Activated CD8-positive, alpha-beta memory T cell treated with anti-CD3 and anti-CD28 coated beads, Interleukin-2, amount 10 ng/mL, durations not matched to agents 7 days and 5 days (primary cell): ENCODE measurements at places on chromosomes 13 and 19. TPM values are rescaled to one million over a fixed set of nuclear protein-coding genes. Genes with fewer than 3 reads are reported as not detected.

GRCh38 chr13:26541678-26542568 is 15.6 kb upstream of the WASF3 start:
- DNase-seq = no peak

DNA sequence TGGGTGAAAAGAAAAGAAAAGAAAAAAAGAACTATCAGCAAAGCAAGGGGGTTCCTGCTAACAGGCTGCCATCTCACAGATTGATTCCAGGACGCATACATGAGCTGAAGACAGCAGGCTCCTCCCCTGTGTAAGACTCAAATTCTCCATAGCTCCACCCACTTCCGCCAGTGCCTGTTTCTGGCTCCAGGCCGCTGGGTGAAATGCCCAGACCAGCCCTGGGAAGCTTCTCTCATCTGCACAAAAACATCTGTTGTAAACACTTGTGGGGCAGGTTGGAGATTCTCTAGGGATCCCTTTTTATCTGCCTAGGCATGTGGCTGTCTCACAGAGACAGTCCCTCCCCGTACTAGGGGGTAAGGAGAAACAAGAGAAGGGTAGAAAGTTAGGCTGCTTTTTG is 1054.4 kb upstream of the SPRY2 start:
- no peak for DNase-seq

- DNase-seq = no peak
Observed at GRCh38 chr13:59303433-59303832, 860.3 kb downstream of the DIAPH3 start.

GRCh38 chr19:2443116-2443784 is 13.5 kb downstream of the LMNB2 start:
- no peak for DNase-seq

GRCh38 chr13:46171217-46171616 is 10.8 kb downstream of the LCP1 start:
- DNase-seq = no peak

DNA sequence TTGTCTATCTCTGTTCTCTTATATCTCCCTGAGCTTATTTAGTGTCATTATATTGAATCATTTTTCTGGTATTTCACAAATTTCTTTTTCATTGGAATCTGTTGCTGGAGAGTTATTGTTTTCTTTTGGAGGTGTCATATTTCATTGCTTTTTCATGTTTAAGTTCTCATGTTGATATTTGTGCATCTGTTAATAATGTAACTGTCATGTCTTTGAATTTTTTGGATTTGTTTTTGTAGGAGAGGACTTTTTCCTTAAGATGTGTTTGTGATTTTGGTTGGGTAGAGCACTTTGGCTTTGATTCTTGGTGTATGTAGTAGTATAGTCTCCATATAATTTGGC is 64.0 kb downstream of the DNAJC3 start:
- DNase-seq = no peak

DNA sequence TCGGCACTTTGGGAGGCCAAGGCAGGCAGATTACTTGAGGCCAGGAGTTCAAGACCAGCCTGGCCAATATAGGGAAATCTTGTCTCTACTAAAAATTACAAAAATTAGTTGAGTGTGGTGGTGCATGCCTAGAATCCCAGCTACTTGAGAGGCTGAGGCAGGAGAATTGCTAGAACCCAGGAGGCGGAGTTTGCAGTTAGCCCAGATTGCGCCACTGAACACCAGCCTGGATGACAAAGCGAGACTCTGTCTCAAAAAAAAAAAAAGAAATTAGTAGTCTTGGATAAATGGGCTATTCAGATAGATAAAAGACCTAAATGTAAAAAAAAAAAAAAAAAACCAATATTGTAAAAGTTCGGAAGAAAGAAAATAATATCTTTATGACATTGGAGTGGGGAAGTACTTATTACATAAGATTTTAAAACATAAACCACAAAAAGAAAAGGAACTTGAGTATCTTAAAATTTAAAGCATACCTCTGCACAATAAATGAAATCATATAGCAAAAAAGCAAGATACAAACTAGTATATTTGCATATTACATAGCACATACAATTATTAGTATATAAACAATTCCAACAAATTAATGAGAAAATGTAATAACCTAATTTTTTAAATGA is 26.7 kb upstream of the RNASEH2B start:
- DNase-seq = no peak

- no peak for DNase-seq
Observed at GRCh38 chr13:24032252-24032651, 128.3 kb upstream of the SPATA13 start.

DNA sequence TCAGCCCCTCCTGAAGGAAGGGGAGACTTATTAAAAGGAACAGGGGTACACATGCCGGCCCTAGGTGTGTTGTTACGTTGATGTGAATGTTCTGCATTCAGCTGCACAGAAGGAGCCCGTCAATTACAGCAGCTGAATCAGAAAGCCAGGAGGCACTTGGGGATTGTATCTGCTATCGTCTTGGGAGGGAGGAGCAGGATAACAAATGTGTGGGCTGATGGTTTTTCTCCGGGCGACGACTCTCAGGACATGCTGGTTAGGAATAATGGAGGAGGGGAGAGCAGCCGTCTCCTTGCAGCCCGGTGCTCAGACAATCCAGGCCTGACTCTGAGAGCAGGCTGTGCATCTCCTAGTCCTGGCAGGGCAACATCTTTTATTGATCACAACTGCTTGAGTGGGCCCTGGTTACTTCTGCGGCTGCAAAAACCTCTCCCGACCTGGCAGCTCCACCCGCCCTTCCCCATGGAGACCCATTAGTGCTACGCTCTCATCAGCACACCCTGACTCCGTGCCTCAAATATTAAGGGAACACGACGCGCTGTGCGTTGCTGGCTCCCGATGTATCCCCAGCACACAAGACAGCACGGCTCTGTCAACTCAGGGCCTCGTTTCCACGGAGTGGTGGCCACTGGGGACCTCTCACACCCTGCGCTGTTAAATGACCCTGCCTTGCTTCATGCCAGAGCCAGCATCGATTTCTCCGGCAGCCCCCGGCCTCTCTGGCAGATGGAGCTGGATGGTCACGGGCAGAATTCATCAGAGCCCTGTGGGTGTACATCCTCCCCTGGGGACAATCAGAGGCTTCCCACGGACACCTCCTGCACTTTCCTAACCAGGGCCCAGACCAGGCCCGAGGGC is 25.3 kb downstream of the PEPD start:
- DNase-seq = no peak

DNA sequence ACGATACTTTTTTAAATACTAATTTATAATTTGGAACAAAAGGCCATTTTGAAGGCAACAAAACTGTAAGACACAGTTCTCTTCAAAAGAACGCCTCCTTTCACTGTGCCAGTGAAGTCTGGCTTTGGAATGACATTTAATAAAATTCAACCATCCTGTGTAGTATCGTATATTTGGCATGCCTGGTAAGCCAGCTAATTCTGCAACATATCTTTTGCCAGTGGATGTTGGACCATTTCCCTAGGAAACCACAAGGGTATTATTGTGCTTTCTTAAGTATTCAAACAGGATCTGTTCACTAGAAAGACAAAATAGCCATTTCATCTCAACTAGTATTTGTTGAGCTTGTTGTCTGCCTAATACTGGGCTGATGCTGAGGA is 111.6 kb downstream of the RGCC start:
- no peak for DNase-seq

DNA sequence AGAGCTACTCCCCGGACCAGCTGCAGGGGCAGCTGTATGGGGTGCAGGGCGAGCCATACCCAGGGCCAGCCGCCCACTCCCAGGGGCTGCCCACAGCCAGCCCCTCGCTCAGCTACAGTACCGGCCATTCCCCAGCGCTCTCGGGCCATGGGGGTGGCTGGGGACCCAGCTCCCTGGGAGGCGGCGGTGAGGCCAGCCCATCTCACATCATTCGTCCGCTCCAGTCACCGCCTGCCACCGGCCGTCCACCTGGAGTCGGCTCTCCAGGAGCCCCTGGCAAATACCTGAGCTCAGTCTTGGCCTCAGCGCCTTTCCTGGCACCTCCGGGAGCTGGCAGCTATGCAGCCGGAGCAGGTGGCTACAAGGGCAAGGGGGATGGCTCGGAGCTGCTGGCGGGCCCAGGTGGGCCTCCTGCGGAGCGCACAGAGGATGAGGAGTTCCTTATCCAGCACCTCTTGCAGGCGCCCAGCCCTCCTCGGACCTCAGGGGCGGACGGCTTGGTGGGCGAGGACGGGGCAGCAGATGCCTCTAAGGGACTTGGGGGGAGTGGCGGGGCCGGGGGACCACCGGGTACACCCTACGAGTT is 4.9 kb downstream of the PRR12 start:
- DNase-seq = no peak

- DNase-seq = no peak
Observed at GRCh38 chr13:70253834-70254233, 145.6 kb upstream of the KLHL1 start.

- DNase-seq = no peak
Observed at GRCh38 chr19:49814010-49814409, 918 bp upstream of the FUZ start.

DNA sequence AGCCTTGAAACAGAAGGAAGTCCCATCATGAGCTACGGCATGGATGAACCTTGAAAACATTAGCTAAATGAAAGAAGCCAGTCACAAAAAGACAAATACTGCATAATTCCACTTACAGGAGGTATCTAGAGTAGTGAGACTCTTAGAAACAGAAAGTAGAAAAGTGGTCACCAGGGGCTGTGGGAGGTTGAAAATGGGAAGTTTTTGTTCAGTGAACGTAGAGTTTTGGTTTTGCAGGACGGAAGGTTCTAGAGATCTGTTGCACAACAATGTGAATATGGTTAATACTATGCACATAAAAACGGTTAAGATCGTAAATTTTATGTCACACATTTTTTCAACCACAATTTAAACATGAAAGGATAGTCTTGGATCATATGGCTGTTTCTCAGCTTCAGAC is 11.9 kb upstream of the SLC10A2 start:
- DNase-seq = no peak

DNA sequence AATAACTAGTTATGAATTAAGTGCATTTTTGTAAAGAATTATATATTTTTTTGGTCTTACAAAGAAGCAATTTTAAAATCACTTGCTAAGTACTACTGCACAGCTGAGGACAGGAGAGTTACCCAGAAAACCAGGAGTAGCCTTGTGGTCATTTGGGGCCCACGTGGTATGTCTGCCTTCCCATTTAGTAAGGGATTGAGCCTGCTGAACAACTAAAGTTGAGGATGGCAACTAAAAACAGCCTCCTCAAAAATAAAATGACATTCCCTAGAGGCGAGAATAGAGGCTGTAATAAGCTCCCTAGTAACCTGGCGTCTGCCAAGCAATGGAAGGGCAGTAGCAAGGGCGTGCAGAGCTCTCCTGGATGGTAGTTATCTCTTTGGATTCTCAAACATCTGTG is 36.3 kb downstream of the DOCK9 start:
- DNase-seq = no peak

DNA sequence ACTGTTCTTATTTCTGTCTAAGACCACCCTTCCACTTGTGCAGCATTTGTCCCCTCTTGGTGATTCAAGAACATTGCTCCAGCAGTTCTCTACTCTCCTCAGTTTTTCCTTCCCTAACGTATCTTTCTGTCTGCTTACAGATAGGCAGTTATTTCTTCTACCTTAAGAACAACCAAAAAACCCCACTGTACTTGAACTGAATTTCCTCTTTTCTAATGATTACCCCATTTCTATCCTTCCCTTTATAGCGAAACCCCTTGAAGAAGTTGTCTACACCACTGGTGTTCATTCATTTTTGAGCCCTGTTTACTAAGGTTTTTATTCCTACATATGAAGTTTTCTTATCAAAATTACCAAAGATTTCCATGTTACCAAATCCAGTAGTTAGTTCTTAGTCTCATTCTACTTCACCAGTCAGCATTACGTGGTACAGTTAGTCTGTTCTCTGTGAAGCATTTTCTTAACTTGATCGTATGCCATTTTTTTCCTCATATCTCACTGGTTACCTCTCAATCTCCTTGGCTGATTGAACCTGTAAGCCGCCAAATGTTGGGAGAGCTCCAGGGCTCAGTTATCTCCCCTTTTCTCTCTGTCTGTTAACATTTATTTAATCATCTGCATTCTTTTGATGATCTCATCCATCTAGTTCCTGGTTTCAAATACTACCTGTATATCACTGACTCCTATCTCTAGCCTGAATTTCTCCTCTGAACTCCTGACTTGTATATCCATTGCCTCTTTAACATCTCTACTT is 9.0 kb downstream of the LSM14A start:
- DNase-seq = no peak

KLK14 gene
- total RNA-seq = 0.89 TPM

SOX21 gene
- not detected for total RNA-seq

PRODH2 gene
- not detected for total RNA-seq

ANGPTL8 gene
- not detected for total RNA-seq

ZNF534 gene
- total RNA-seq = not detected

ZFR2 gene
- 0.26 TPM for total RNA-seq

FUT1 gene
- total RNA-seq = 0.09 TPM

EFNB2 gene
- 0.14 TPM for total RNA-seq
